Esophagus muscularis mucosa (tissue), 4 donors: ENCODE measurements at places on chromosomes 6 and 20. TPM values are rescaled to one million over a fixed set of nuclear protein-coding genes. Genes with fewer than 3 reads are reported as not detected.

GRCh38 chr6:163725008-163725941 lies 310.8 kb downstream of the QKI start:
- H3K4me3 ChIP-seq: no peak overlapping the region
- H3K27me3 ChIP-seq: no peaks in the 10 kb centered on the region
- H3K4me1 ChIP-seq: no peaks in the 10 kb centered on the region

- peaks cover 7% of the 10 kb centered on the region for H3K36me3 ChIP-seq
- no peak overlapping the region for H3K4me3 ChIP-seq
- DNase-seq: no peak
- no peak overlapping the region for H3K27ac ChIP-seq
- H3K4me1 ChIP-seq: no peaks in the 10 kb centered on the region
- no peaks in the 10 kb centered on the region for H3K27me3 ChIP-seq
Observed at GRCh38 chr20:48635791-48636267, 192.0 kb downstream of the PREX1 start.

- H3K4me3 ChIP-seq: no peak overlapping the region
- no peaks in the 10 kb centered on the region for H3K27me3 ChIP-seq
- H3K36me3 ChIP-seq: no peaks in the 10 kb centered on the region
- no peak overlapping the region for H3K27ac ChIP-seq
- no peak for DNase-seq
- no peaks in the 10 kb centered on the region for H3K4me1 ChIP-seq
Observed at GRCh38 chr6:88728756-88729155, 234.7 kb downstream of the RNGTT start.

GRCh38 chr6:112464901-112465665 lies 118.0 kb downstream of the RFPL4B start:
- no peaks in the 10 kb centered on the region for H3K27me3 ChIP-seq
- no peak overlapping the region for H3K4me3 ChIP-seq
- no peaks in the 10 kb centered on the region for H3K4me1 ChIP-seq
- no peak overlapping the region for H3K27ac ChIP-seq
- no peaks in the 10 kb centered on the region for H3K36me3 ChIP-seq

- H3K27ac ChIP-seq: peak overlapping the region; percentile 74
- no peak for DNase-seq
- H3K27me3 ChIP-seq: no peaks in the 10 kb centered on the region
- H3K36me3 ChIP-seq: no peaks in the 10 kb centered on the region
- H3K4me1 ChIP-seq: peaks cover 2% of the 10 kb centered on the region
Observed at GRCh38 chr6:53730767-53731166, 64.0 kb upstream of the LRRC1 start.

DNA sequence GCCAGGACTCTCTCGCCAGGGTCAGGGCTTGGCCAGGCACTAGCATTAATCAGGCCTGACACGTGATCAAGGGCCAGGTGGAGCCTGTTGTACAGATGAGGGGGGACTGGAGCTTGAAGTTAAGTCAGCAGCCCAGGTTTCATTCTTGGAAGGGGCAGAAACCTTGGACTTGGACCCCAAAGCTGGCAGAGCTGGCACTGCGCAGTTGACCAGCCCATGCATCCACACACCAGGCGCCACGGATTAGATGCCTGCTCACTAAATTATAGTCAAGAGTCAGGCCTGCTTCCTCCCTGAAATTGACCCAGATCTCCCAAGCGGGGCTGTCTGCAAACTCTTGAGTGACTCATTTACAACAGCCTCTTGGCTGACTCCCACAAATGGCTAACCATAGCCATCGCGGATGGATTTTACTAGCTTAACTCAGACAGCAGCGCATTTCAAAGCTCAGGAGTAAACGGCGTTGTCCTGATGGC lies 4.1 kb upstream of the TAF4 start:
- H3K36me3 ChIP-seq: no peaks in the 10 kb centered on the region
- no peaks in the 10 kb centered on the region for H3K27me3 ChIP-seq
- no peak overlapping the region for H3K27ac ChIP-seq

GRCh38 chr6:11706171-11706570 lies 72.4 kb downstream of the ADTRP start:
- no peaks in the 10 kb centered on the region for H3K27me3 ChIP-seq
- no peak overlapping the region for H3K4me3 ChIP-seq
- peaks cover 25% of the 10 kb centered on the region for H3K4me1 ChIP-seq
- no peaks in the 10 kb centered on the region for H3K36me3 ChIP-seq
- no peak for DNase-seq

GRCh38 chr6:17892097-17892686 lies 95.2 kb downstream of the KIF13A start:
- H3K4me3 ChIP-seq: no peak overlapping the region
- no peaks in the 10 kb centered on the region for H3K4me1 ChIP-seq
- DNase-seq: no peak

- H3K36me3 ChIP-seq: peaks cover 11% of the 10 kb centered on the region
- H3K4me3 ChIP-seq: no peak overlapping the region
- H3K27me3 ChIP-seq: no peaks in the 10 kb centered on the region
- H3K27ac ChIP-seq: no peak overlapping the region
- H3K4me1 ChIP-seq: no peaks in the 10 kb centered on the region
Observed at GRCh38 chr6:89610149-89610642, 28.4 kb downstream of the LYRM2 start.

DNA sequence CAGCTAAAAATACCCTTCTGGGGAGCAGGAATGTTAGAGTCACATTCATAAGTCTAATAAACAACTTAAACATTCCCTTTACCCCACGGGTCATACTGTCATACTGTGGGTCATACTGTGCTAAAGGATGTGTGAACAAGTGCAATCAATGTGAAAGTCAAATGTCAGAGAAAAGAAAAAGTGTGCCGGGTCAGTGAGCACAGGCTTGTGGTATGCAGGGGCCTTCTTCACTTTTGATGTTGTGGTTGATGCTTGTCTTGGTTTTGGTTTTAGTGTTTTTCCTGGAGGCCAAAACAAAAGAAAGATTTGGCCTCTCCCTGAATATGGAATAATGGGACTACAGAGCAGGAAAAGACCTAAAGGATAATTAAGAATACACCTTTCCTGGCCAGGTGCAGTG lies 267.9 kb upstream of the PLN start:
- no peak for DNase-seq
- H3K4me1 ChIP-seq: peaks cover 4% of the 10 kb centered on the region
- H3K4me3 ChIP-seq: no peak overlapping the region
- H3K27ac ChIP-seq: no peak overlapping the region
- no peaks in the 10 kb centered on the region for H3K36me3 ChIP-seq
- no peaks in the 10 kb centered on the region for H3K27me3 ChIP-seq

DNA sequence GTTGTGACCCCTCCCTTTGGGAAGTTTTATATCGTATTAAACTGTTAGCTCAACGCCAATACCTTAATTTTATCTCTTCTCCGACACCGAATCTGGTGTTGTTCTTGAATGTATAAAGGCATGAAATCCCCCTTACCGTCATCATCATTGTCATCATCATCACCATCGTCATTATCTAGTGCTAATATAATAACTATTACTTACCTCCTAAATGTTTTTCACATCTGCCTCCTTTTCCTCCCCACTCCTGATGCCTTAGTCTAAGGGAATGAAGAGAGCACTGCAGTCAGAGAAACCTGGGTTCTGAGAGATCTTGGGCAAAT lies 677 bp upstream of the ZBTB24 start:
- H3K27me3 ChIP-seq: no peaks in the 10 kb centered on the region
- DNase-seq: no peak
- peaks cover 43% of the 10 kb centered on the region for H3K4me1 ChIP-seq
- peak overlapping the region; percentile 88 for H3K27ac ChIP-seq
- peak overlapping the region; percentile 98 for H3K4me3 ChIP-seq

DNA sequence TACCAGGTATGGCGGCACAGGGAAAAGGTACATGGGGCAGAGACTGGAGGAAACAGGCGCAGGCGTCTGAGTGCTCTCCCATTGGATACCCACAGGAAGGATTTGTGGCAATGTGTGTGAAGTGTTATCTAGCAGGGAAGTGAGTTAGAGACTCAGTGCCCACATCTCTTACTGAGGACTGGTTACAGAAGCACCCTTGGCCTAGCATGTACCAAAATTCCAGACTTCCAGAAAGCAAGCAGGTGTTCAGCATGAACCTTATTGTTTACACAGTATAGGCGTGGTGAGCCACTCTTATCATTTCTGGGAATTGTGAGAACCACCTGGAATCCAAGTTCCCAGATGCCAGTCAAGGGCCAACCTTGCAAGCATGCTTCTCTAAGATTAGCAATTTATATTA lies 14.2 kb downstream of the MANBAL start:
- DNase-seq: no peak
- peaks cover 42% of the 10 kb centered on the region for H3K4me1 ChIP-seq
- peaks cover 26% of the 10 kb centered on the region for H3K36me3 ChIP-seq
- H3K27me3 ChIP-seq: no peaks in the 10 kb centered on the region

- H3K36me3 ChIP-seq: no peaks in the 10 kb centered on the region
- no peak overlapping the region for H3K4me3 ChIP-seq
- no peaks in the 10 kb centered on the region for H3K4me1 ChIP-seq
- no peak overlapping the region for H3K27ac ChIP-seq
- H3K27me3 ChIP-seq: no peaks in the 10 kb centered on the region
- no peak for DNase-seq
Observed at GRCh38 chr6:39731565-39731964, 6.4 kb upstream of the KIF6 start.

DNA sequence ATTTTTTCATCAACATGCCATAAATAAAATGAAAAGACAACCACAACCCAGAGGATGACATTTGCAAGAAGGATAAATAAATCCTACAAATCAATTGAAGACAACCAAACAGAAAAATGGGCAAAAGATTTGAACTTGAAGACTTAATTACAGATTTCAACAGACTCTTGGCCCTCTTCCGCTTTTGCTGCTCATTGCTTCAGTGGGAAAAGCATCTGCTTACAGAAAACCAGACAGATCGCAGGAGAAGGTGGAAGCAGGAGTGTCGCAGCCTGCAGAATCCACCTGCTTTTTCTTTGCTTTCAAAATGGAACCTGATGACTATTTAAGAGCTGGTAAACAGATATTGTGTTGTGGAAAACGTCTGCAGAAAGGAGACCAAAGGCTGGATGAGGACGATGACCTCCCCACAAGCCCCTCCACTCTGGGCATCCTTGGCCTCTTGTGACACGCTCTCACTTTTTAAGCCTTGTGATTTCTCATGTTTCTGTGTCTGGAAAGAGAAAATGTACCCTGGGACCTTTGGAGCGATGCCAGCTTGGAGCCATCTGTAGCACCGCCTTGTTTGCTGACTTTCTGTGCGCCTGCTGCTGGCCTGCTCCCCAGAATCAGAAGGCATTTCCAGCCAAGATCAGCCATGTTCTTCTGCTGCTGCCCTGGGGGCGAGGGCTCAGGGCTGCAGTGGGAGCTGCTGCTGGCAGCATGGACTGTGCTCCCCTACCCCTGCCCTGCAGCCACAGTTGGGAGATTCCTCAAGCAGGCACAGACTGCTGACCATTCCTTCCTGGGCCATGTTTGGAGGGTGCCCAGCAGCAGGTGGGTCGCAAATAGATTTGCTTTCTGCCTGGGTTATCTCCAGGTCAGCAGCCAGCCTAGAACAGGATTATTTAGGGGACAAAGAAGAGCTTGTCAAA lies 3.6 kb upstream of the CSTL1 start:
- H3K36me3 ChIP-seq: no peaks in the 10 kb centered on the region
- no peaks in the 10 kb centered on the region for H3K27me3 ChIP-seq
- peak; percentile 39 for DNase-seq
- H3K4me3 ChIP-seq: no peak overlapping the region
- no peak overlapping the region for H3K27ac ChIP-seq

GRCh38 chr6:150194195-150194594 lies 51.4 kb downstream of the PPP1R14C start:
- no peak overlapping the region for H3K27ac ChIP-seq
- H3K36me3 ChIP-seq: no peaks in the 10 kb centered on the region
- DNase-seq: no peak
- H3K27me3 ChIP-seq: peaks cover 6% of the 10 kb centered on the region
- H3K4me1 ChIP-seq: peaks cover 14% of the 10 kb centered on the region

DNA sequence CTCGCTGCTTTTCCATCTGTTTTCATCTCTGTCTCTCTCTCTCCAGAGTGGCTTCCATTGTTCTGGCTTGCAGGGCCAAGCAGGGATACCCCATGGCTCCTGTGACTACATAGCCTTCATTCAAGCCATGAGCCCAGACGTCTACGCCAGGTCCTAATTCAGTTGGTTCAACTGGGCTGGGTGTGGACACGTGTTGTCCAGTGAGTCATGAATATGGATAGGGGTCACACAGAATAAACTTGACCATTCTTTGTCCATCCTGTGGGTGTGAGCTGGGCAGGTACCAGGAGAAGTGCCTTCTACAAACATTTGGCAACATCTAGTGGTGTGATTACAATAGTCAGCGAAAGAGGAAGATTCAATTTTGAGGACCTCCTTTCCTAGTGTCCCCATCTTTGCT lies 96.9 kb upstream of the ARMC2 start:
- no peaks in the 10 kb centered on the region for H3K36me3 ChIP-seq
- no peaks in the 10 kb centered on the region for H3K27me3 ChIP-seq
- H3K4me1 ChIP-seq: peaks cover 14% of the 10 kb centered on the region
- DNase-seq: no peak

DNA sequence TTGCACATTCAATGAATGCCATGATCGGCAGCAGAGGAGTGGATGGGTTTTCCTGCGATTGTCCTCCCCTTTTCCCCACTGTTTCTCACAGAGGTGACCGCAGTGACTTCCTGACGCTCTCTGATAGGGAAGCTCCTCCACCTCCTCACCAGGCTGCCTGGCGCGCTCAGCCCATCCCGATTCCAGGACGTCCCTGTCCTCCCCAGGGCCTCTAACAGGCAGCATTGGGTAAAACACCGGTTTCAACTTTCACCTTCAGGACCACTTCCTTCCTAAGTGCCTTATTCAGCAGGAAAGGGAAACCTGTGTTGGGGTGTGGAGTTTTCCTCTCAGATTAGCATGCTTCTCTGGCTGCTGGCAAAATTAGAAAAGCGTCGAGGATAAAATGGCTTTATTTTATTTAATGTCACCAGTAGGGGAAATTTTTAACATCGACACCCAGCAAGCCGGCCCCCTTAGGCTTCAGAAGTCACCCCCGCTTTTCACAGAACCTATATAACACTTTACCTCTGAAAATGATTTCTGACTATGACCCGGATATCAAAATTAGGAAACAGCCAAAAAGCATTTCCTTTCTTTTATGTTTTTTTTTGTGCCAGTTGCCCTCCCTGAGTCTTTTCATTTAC lies 570.4 kb upstream of the GJE1 start:
- peaks cover 14% of the 10 kb centered on the region for H3K4me1 ChIP-seq
- no peak for DNase-seq
- H3K36me3 ChIP-seq: no peaks in the 10 kb centered on the region
- H3K4me3 ChIP-seq: peak overlapping the region; percentile 33
- H3K27me3 ChIP-seq: no peaks in the 10 kb centered on the region

DNA sequence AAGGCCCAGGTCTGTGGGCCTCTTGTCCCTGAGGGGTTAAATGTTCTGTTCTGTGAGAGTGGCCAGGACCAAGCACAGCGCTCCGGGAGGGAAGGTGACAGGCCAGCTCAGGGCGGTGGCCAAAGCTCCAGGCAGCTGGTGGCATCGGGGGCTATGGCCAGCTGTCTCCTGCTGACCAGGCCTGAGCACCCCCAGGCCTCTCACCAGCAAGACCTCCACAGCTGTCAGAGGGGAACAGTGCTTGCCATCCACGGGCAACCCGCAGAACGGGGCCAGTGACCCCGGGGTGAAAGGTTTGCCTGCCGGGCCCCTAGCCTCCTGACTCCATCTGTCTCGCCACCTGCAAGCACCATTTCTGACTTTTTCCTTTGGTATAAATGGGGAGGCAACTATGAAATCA lies 46.0 kb downstream of the EYA2 start:
- H3K4me1 ChIP-seq: no peaks in the 10 kb centered on the region
- H3K27me3 ChIP-seq: no peaks in the 10 kb centered on the region
- no peaks in the 10 kb centered on the region for H3K36me3 ChIP-seq

PAX1 gene
- not detected for total RNA-seq

FRK gene
- total RNA-seq: 0.57 TPM

VGLL2 gene
- total RNA-seq: not detected

SLC32A1 gene
- not detected for total RNA-seq

FLOT1 gene
- total RNA-seq: 183 TPM

C20orf96 gene
- 2.1 TPM for total RNA-seq

F13A1 gene
- total RNA-seq: 110 TPM

TOX2 gene
- 19.4 TPM for total RNA-seq

RHAG gene
- total RNA-seq: 0.99 TPM
